Ovary (tissue), 10 donors: ENCODE measurements at places on chromosomes 1 and 21.

DNA sequence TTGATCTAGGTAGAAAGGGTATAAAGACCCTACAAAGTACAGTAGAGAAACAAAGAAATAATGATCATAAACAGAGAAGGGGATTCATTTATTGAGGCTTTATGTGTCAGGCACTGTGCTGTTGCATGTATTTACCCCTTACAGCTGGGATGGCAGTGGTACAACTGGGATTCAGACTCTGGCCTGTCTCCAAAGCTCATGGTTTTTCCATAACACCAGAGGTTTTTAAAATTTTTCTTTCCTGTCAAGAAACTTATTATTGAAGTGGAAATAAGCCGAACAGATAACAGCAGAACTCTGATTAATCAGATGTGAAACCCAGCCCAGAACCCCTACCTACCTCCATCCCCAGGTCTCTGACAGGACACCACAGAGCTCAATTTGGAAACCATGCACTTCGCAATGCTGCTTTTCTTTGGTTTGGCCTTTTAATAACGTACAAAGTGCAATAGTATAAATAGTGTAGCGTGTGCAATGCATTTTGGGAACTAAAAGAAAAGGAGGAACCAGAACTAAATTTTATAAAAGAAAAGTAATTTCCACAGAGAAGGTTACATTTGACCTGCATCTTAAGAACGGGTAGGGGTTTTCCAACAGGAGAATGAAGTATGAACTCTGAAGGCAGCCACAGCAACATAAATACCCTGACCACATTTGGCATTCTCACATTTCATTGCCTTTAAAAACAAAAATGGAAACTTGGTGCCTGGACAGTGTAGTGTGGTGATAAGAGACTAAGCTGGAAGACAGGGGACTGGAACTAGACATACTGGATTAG is 92.0 kb upstream of the S1PR1 start:
- DNase-seq, result no peak
- no peak overlapping the region for H3K27ac ChIP-seq
- no peaks in the 10 kb centered on the region for H3K36me3 ChIP-seq
- H3K4me1 ChIP-seq, result no peaks in the 10 kb centered on the region
- no peak overlapping the region for H3K4me3 ChIP-seq

DNA sequence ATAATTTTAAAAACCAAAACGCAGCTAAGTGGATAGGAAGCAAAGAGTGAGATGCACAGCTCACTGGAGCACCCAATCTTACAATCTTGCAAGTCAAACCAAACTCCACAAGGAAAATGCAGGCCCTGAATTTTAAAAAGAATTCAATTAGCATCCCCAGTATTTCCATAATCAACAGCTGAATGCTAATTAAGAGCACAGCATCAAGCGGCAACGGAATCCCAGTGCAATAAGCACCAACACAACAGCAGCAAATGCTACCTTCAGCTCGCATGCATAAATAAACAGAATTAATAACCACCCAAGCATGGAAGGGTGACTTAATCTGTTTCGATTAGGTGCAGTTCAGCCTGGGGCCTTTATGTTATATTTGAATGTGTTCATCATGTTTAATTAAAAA is 142.9 kb downstream of the SLC45A1 start:
- H3K27ac ChIP-seq, result no peak overlapping the region
- no peak overlapping the region for H3K4me3 ChIP-seq
- DNase-seq, result no peak

DNA sequence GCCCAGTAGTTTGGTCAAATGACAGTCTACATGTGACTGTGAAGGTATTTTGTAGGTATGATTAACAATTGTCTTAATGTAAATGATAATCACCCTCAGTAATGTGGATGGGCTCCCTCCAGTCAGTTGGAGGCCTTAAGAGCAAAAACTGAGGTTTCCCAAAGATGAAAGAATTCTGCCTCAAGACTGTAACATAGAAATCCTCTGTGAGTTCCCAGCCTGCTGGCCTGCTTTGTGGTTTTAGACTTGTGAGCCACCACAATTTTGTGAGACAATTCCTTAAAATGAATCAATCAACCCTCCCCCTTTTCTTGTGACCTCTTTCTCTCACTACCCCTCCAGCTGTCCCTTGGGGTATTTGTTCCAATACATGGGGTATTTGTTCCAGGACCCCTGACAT is 226.4 kb upstream of the DPYD start:
- no peaks in the 10 kb centered on the region for H3K4me1 ChIP-seq
- no peaks in the 10 kb centered on the region for H3K36me3 ChIP-seq
- DNase-seq, result no peak
- no peaks in the 10 kb centered on the region for H3K27me3 ChIP-seq
- H3K4me3 ChIP-seq, result no peak overlapping the region
- H3K27ac ChIP-seq, result no peak overlapping the region

DNA sequence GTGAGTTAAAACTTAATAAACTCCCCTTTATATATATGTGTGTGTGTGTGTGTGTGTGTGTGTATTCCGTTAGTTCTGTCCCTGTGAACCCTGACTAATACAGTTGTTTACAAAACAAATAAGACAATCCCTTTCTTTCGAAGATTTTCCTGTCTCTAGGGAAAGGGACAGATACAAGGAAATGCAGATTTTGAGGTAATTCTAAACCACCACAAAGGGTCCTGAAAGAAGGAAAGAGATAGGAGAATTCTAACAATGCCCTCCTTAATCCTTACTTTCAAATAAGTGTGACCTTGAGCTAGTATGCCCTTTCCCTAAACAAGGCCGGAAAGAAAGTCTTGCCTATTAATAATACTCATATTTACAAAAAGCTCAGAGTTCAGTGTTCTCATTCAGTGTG is 164.8 kb upstream of the COL11A1 start:
- no peak for DNase-seq
- no peaks in the 10 kb centered on the region for H3K36me3 ChIP-seq
- no peak overlapping the region for H3K27ac ChIP-seq
- no peaks in the 10 kb centered on the region for H3K27me3 ChIP-seq

GRCh38 chr1:5976726-5977493 is 15.3 kb downstream of the NPHP4 start:
- no peak for DNase-seq
- H3K4me1 ChIP-seq, result no peaks in the 10 kb centered on the region
- no peak overlapping the region for H3K4me3 ChIP-seq
- no peak overlapping the region for H3K27ac ChIP-seq

- no peak overlapping the region for H3K4me3 ChIP-seq
- H3K36me3 ChIP-seq, result no peaks in the 10 kb centered on the region
- no peak for DNase-seq
- no peak overlapping the region for H3K27ac ChIP-seq
- H3K27me3 ChIP-seq, result no peaks in the 10 kb centered on the region
- H3K4me1 ChIP-seq, result no peaks in the 10 kb centered on the region
Measured at GRCh38 chr1:212774584-212774983, 17.0 kb downstream of the NSL1 start.

DNA sequence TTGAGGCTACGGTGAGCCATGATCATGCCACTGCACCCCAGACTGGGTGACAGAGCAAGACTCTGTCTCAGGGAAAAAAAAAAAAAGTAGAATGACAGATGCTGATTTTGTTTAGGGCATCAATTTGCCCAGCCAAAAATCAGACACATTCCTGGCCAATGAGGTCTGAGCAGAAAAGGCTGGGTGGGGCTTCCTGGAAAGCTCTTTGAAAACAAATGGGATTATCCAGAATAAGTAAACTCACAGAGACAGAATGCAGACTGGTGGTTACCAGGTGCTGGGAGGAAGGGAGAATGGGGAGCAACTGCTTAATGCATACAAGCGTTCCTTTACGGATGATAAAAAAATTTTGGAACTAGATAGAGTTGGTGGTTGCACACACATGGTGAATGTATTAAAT is 10.1 kb upstream of the CITED4 start:
- no peaks in the 10 kb centered on the region for H3K4me1 ChIP-seq
- no peak for DNase-seq
- H3K4me3 ChIP-seq, result no peak overlapping the region
- no peak overlapping the region for H3K27ac ChIP-seq
- no peaks in the 10 kb centered on the region for H3K36me3 ChIP-seq
